T-helper 22 cell (primary cell): ENCODE measurements at places on chromosomes 12 and 14.

GRCh38 chr12:88445705-88446394 is 134.4 kb downstream of the KITLG start:
- no peak for DNase-seq

- no peak for DNase-seq
Observed at GRCh38 chr14:37122919-37123639, 49.3 kb downstream of the SLC25A21 start.

DNA sequence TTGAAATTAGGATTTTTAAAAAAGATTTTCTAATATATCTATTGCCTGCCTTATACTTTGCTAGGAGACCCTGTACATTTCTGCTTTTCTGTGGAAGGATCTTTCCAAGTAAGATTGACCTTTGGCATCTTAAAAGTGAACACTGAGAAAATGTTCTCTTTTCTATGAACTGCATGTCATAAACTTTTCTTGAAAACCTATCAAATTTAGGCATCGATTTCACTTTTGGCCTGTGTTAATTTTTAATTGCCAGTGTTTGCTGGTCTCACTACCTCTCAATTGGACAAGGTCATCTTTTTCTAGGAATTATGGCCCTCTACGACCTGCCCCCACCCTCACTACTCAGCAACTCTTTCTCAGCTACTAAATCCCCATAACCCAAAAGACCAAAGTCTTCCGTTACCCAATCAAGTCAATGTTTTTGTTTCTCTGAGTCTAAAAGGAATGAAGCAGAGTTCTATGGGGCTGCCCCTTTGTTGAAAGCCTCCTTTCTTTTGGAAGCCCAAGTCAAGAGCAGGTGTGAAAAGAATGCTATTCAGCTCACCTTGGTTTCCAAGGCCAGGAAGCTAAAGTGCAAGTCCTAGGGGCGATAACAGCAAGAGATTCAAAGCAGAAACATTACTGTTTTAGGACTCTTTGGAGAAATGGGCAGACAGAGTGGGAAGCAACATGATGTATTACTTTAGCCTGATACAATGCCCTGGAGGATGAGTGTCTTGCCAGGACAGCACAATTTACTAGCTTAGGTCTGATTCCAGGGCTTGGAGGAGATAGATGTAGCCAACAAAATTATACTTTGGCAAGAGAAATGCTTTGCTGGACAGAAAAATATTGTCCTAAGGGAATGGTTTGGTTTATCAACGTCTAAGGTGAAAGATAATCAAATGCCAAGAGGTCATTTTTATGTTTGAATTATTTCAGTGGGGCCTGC is 55.0 kb downstream of the IGF1 start:
- no peak for DNase-seq

DNA sequence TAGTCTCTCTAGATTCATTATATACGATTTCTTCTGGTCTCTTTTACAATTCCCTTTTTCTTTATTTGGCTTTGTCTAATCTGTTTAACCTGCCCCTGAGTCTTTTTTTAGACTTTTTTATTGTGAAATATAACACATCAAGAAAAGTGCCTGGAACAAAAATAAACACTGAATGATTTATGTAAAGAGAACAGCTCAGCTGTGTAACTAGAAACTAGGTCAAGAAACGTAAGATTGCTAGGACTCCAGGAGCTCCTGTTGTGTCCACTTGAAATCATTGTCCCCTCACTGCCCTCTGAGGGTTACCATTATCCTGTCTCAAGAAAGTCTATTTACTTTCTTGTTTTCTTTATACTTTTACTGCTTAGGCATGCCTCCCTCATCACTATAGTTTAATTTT is 23.1 kb downstream of the EXD2 start:
- no peak for DNase-seq

DNA sequence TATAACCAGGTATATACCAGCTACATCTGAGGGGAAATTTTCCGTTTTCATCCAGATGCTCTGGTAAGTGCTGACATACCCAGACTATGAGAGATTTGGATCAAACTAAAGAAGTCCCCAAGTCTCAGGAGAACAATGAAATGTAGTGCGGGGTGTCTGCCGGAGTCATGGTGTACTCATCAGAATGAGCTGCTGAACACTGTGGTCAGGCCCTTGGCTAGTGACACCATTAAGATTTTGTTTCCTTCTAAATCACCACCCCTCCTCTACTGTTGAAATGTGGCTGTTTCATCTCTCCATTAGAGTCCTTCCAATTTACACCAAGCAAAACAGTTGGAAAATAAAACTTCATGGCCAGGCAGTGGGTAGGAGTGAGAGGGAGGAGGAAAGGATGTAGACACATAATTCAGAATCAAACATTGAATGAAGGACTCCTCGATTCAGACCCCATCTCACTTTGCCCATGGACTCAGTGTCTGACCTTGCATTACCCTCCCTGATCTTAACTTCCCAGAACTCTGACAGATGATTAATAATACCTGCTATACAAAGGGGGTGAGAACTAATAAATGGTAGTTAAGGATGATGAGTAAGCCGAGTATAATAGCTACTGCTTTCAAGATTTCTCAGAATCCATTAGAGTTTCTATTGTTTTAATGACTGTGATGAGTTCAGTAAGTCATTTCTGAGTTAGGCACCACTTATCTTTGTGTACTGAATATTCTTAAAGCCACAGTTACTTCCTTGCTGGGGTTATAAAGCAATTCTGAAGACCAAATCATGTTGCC is 127.4 kb downstream of the CRADD start:
- no peak for DNase-seq

- no peak for DNase-seq
Observed at GRCh38 chr14:35353409-35354172, 51.0 kb downstream of the NFKBIA start.

DNA sequence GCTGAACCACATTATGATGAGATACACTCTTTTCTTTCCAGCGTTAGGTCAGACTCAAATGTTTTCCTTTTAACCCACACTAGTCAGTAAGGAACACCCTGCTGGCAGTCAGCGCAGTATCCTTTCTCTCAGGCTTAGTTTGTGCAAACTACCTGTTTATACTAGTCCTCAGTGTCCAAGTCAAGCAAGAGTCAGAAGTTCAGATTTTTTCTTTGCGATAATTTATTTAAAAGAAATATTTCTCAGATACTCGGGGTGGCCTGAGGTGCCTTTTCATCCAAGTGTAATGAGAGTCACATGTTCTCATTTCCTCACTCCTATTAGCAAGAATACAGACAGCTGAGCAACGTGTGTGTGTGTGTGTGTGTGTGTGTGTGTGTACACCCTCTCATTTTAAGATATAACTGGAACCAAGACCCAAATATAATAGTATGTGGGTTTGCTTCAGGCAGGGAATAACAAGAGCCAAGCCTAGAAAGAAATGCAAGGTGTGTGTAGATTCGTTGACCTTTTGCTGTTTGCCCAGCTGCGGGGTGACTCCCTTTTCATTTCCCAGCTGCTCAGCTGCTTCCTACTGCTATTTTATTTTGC is 182.7 kb downstream of the KICS2 start:
- DNase-seq, result no peak

DNA sequence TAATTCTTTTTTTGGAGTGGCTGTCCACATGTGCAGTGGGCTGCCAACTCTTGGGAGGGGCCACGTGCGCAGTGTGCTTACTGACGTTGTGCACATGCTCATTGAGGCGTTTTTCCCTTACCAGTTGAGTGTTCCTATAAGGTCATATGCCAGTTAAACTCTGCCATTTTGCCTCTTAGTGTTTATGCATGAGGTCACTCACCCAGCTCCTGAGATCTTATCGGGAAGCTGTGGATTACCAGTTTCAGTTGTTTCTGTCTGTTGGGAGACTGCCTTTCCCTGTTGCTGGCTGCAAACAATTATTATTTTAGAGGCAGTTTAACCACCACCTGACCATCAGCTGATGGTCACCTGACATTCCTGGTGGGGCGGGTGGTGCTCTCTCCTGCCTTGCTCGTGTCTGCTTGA is 16.1 kb upstream of the KIF21A start:
- DNase-seq, result no peak

DNA sequence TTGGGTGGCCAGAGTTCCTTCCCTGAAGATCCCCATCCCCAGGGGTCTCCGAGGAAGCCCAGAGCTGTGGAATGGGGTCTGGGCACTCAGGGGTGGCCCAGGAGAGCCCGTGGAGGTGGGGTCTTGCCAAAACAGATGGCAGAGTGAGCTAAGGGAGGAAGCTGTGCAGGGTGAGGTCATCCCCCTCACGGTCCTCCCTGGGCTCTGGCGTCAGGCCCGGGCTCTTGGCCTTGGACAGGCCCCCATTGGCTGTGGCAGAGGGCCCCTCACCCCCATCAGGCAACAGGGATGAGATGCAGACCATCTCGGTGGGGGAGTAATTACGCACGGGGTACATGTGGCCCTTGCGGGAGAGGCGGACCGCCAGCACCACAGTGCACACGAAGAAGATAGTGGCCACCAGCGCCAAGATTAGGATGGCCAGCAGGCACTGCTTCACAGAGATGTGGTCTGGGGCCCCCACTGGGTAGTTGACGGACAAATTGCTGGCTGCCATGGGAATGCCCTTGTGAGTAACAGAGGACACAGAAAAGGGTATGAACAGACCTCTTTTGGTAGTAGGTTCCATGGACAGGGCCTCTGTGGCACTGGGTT is 10.7 kb downstream of the SELPLG start:
- DNase-seq, result no peak

GRCh38 chr12:50200552-50201273 is 33.5 kb upstream of the CERS5 start:
- no peak for DNase-seq

DNA sequence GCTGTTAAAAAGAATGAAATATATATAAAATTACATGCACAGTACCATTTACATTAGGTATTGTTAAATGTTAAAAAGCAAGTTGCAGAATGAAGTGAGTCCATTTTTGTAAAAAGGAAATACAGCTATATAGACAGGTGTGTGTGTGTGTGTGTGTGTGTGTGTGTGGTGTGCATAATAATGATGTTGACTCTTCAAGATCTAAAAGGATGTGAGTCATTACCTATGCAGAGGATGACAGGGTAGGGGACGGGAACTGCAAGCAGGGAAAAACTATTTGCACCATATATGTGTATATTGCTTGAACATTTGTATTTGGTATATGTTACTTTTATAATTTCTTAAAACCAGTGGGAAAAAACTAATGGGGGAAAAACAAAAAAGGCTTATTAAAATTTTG is 3.1 kb downstream of the C14orf39 start:
- DNase-seq, result no peak

- no peak for DNase-seq
Observed at GRCh38 chr14:71521238-71522135, 410.7 kb upstream of the RGS6 start.

GRCh38 chr12:55743406-55744339 is 751 bp downstream of the GDF11 start:
- no peak for DNase-seq

DNA sequence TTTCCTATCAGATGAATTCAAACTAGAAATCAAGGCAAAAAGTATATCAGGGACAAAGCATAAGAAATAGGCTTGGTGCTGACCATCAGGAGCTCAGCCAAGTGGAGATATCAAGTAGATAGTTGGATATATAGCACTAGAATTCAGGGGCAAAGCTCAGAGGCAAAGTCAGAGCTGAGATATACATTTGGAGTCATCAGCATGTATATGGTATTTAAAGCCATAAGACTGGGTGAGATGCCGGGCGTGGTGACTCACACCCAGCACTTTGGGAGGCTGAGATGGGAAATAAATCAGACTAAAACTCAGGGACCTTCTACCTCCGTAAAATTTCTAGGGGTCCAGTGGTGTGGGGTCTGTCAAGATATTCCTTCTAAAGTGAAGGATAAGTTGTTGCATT is 38.9 kb upstream of the LIMA1 start:
- no peak for DNase-seq

DNA sequence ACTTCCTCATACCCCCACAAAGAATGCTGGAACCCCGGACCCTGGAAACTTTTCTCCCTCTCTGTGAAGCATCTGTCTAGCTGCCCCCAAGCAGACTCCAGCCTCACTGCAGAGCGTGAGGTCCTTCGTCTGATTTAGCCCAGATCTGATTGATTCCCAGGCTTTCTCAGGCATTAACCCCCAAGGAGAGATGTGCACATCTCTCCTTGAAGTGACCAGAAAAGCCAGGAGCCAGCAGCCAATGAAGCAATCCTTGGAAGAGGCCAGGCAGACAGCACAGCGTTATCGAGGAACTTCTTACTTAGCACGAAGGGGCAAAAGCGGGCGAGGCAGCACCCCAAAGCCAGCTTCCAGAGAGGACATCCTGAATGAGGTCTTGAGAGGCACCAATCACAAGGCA is 100.7 kb downstream of the ZFP36L1 start:
- DNase-seq, result no peak

DNA sequence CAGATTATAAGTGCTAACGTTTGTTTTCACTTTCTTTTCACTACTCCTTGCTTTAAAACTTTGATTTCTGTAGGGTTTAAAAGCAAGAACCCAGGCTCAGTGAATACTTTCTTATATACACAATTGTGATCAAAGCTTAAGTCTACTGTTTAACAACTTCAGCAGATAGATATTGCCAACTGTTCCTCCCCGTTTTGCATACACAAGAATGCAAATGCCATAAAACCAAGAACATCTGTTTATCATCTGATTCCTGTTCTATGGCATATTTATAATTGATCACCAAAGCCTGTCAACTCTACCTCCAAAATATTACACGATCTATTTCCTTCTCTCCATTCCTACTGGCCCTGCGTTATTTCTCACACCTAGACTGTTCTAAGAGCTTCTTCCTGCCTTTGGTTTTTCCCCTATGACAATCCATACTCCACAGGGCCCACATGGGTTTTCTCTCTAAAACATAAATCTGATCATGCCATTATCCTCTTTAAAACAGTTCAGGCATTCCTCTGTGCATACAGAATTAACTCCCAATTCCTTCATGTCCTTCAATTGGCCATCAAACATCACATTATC is 15.9 kb downstream of the MED13L start:
- no peak for DNase-seq

GRCh38 chr12:100919116-100919515 is 124.5 kb downstream of the ANO4 start:
- DNase-seq, result no peak

DNA sequence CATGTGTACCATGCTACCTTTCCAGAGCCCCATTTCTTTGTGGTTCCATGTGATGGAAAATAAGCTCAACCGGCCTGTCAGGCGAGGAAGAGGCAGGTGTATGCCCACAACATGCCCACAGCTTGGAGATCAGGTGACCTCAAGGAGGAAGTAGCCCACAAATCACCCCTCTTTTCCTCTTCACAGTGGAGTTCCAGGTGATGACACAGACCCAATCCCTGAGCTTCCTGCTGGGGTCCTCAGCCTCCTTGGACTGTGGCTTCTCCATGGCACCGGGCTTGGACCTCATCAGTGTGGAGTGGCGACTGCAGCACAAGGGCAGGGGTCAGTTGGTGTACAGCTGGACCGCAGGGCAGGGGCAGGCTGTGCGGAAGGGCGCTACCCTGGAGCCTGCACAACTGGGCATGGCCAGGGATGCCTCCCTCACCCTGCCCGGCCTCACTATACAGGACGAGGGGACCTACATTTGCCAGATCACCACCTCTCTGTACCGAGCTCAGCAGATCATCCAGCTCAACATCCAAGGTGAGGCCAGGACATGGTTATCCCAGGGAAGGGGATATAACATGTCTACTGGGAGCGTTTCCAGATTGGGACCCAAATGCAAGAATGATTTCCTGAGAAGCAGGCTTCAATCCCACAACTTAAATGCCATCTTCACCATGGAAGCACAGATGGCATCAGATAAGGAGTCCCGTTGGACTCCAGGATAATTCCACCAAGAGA is 5.5 kb downstream of the TAPBPL start:
- DNase-seq, result no peak
